NCI-H1436 (cell line): ENCODE measurements at places on chromosomes 12 and 14.

GRCh38 chr14:64053694-64054669 is 201.2 kb downstream of the SYNE2 start:
- no peak for DNase-seq

DNA sequence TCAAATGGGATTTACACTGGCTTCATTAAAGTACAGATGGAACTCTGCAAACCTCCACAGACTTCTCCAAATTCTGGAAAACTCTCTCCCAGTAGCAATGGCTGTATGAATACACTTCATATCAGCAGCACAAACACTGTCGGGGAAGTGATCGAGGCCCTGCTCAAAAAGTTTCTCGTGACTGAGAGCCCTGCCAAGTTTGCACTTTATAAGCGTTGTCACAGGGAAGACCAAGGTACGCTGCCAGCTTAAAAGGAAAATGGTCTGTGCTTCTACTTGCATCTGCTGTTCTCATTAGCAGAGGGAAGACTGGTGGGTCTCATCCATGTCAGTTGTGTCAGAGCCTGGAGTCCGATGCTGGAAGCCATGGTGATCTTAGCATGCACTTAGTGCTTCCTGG is 71.0 kb downstream of the GNS start:
- no peak for DNase-seq

DNA sequence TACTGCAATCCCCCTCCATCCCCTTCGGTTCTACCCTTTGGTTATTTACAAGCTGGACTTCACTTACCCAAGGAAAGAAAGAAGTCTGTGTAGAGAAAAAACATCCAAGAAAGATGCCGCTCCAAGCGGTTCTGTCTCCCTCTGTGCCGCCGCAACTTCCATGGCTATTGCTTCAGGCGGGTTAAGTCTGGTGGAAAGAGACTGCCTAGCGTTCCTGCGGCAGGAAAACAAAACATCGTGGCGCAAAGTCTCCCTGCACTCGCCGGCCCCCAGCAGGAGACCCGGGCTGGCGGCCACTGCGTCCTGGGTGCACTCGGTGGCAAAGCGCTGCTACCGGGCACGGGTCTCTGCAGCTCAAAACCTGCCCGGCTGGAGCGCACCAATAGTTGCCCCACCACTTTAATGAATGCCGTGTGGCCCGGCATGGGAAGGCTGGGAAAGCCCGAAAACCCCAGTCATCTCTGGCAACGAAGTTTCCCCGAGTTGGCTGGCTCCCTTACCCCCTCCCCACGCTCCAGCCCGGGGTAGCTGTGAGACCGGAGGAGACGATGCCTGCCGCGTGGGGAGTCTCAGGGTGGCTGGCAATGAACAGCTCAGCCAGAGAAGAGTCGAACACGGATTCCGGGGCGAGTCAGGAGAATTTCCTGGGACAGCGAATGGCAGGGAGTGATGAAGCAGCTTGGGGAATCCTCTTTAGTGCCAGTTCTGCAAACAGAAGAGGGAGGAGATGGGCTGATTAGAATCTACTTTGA is 3.5 kb upstream of the KCNK10 start:
- DNase-seq, result no peak

DNA sequence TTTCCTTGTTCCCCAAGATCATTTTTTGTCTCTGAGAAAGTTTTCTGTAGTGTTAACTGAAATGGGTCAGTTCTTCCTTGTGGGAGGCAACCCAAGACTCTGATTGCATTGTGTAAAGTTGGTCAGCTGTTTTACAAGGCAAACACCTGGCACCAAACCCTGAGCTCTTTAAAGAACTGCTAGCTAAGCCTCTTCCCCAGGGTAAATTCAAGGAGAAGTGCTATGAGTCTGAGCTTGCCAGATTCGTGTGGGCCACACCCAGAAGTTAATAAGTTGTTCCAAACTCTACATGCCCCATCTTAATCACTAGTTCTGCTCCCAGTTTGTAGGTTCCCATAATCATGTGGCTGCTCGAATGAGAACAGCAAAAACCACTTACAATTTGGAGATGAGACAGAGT is 214.5 kb downstream of the BTG1 start:
- no peak for DNase-seq

GRCh38 chr12:98053202-98053601 is 462.2 kb upstream of the TMPO start:
- DNase-seq, result peak; percentile 34

DNA sequence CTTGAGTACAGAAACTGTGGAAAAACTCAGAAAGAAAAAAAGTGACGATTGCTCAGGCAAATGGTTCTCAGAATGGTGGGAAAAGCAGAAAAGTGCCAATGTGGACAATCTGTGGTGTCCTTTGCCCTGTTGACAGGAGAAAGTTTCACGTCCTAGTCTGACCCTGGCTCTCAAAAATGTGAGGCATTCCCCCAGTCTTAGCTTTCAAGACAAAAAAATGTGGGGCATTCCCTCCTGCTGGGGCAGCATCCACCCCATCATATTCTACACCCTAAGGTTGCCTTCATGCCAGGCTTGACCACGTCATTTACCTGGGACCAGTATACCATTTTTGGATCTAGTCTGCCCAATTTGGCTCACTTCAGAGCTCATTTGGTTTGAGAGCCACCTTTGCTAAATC is 20.7 kb upstream of the ANAPC7 start:
- DNase-seq, result no peak

DNA sequence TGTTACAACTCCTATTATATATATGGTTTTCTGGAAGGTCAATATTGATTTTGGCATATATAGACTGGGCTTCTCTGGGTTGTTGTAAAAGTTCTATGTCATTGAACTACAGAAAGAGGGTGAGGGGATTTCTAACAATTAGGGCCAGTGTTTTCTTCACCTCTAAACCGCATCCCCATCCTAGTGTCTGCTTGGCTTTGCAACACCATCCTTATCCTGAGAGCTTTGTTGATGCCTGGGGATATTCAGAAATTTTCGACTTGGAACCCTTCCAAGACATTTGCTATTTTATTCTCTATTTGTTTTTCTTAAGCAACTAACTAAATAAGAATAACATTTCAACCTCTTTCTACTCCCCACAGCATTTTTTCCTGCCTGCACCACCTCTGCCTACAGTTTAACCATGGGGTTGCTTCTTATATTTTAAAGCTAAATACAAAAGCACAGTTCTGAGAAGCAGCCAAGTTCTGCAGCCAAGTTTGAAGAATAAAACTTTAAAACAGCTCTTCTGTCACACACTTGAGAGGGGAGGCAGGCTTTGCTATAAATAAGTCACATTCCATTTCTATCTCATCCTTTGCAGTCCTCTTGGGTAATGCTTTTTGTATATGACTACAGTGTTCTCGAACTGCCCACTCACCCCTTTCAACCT is 53.4 kb downstream of the RGS6 start:
- no peak for DNase-seq

GRCh38 chr12:119208626-119209061 is 29.9 kb downstream of the HSPB8 start:
- DNase-seq, result peak; percentile 38

DNA sequence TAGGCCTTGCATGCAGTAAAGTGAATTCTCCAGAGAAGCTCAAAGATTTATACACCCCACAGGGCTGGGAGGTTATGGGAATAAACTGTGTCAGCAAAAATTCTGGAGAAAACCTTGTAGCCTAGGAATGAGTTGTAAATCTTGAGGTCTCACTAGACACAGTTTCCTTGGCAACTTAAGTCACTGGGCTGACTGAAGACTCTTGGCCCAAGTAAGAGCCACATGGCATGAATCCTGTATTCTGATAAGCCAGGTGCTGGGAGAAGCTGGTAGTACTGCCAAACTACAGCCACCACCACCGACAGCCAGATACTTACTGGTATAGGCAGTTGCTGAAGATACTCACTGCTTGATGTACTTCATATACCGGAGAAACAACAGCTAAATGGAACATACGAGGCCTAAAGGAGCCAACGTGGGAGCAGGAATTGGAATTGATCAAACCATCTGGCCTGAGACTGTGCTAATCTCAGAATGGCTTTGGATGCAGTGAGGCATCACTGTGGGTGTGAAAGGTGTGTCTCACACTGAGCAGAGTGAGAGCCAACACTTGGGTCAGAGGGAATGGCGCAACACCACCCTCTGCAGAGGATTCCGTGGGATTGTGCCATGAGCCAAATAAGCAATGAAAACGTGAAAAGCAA is 102.8 kb upstream of the TMCC3 start:
- DNase-seq, result no peak

- no peak for DNase-seq
Measured at GRCh38 chr12:91205811-91206210, 23.2 kb upstream of the DCN start.

- DNase-seq, result peak; percentile 93
Measured at GRCh38 chr14:29390081-29390832, 537.4 kb downstream of the PRKD1 start.

GRCh38 chr12:64457923-64458322 is 6.0 kb downstream of the TBK1 start:
- no peak for DNase-seq

- DNase-seq, result no peak
Measured at GRCh38 chr14:29941401-29941800, 13.8 kb upstream of the PRKD1 start.

- DNase-seq, result no peak
Measured at GRCh38 chr12:51973560-51973959, 22.1 kb downstream of the ACVR1B start.

DNA sequence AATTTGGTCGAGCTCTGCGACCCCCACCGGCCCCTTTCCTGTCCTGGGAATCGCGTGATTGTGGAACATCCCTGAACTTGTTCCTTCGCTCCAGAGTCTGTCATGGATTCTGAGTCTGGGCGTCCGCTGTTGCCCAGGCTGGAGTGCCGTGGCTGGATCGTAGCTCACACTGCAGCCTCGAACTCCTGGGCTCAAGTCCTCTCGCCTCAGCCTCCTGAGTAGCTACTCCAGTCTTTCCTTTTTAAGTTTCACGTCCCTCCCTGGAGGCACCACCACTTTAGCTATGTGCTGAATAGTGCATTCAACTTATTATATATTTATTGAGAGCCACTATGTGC is 698 bp downstream of the ACOT6 start:
- no peak for DNase-seq

DNA sequence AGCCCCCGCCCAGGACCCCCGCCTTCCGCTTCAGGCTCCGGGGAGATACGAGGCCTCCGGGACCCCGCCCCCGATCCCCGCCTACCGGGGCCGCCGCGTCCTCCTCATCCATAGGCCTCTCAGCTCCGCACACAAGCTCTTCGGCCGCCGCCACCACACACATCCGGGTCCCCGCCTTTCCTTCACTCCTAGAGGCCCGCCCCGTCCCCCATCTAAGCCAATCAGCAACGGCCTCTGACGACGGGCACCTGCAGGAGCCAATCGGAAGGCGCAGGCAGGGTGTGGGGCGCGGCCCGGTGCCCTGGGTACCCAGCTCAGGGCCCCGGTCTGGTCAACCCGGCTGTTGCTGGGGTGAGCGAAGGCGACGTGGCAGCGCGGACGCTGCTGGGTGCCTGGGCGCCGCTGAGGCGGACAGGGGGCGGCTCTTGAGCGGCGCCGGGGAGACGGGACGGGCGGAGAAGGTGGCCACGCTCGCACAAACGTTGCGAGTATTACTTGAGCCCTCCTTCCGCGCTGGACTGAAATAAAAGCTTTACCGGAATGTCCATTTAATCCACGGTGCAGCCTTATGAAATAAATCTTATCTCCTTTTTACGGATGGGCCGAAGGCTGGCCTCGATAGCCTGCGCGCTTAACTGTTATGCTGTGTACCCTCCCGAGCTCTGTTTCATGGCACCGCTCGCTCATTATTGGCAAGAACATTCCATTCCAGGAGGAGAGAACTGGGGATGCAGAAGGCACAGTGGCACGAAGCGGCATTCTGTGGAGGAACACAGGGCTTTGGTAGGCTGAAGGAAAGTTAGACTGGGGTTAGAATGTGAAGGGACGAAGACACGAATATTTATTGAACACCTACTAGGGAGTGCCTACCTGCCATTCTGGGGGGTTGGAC is at the start of gene SPRYD3:
Gene SPRYD3 (minus strand): TSS at position 165 of the 892 bp plus-strand sequence. CDS start 57 bp downstream, at position 108.
- DNase-seq, result peak; percentile 93

DNA sequence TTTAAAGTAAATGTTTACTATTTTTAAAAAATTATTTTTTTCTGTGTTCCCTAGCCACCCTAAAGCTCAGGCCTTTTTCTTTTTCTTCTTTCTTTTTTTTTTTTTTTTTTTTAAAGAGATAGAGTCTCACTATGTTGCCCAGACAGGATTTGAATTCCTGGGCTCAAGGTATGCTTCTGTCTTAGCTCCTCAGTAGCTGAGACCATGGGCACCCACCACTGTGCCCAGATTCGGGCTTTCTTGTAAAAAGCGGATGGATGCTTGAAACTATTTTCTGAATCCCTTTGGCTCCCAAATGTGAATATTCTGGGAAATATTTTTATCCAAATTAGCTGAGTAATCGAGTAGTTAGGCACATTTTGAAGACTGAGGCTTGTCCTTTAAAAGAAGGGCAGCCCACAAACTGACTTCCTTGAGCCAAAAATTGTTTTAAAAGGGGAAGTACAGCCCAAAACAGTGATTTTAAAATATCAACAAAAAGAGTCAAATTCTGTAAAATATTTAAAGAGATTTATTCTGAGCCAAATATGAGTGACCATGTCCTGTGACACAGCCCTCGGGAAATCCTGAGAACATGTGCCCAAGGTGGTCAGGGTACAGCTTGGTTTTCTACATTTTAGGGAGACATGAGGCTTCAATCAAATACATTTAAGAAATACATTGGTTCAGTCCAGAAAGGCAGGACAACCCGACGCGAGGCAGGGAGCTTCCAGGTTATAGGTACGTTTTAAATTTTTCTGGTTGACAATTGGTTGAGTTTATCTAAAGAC is 28.8 kb upstream of the HIGD1C start:
- DNase-seq, result no peak

DNA sequence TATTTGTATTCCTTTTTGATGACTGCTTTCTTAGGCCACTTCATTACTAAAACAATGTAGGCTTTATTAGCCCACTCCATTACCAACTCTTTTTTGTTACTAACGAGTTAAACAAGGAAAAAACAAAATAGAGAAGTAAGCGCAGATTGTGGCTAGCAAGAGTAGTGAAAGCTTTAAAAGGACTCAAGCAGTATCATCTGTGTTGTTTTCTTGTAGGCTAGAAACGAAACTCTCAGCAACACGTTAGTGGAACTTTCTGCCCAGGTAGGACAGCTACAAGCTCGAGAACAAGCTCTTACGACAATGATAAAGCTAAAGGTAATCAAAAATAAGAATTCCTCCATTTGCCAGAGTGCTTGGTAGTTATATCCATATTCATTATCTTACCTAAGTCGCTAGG is 11.1 kb downstream of the CCDC62 start:
- DNase-seq, result no peak

DNA sequence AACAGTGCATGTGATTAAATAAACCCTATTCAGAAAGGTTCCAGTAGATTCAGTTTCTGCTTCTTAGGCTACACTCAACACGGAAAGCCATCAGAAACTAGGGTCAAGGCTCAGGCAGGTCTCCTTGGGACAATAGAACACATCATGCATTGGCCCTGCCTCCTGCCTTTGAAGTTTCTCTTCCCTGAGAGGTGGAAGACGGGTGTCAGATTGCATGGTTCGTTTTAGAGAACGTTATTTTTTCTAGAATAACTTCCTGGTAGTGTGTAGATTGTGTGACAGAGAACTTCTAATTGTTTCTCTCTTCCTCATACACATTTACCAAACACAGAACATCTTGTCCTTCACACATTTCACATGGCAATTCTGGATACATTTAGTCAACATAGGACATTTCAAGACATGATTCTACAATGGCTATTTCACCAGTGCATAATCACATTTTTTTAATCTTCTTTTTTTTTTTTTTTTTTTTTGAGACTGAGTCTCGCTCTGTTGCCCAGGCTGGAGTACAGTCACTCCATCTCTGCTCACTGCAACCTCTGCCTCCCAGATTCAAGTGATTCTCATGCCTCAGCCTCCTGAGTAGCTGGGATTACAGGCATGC is 106.6 kb upstream of the AMN1 start:
- no peak for DNase-seq
